GM23248 (cell line): ENCODE measurements at places on chromosomes 5 and 9.

GRCh38 chr5:107254902-107255234, 415.9 kb downstream of the EFNA5 start:
- DNase-seq = no peak

DNA sequence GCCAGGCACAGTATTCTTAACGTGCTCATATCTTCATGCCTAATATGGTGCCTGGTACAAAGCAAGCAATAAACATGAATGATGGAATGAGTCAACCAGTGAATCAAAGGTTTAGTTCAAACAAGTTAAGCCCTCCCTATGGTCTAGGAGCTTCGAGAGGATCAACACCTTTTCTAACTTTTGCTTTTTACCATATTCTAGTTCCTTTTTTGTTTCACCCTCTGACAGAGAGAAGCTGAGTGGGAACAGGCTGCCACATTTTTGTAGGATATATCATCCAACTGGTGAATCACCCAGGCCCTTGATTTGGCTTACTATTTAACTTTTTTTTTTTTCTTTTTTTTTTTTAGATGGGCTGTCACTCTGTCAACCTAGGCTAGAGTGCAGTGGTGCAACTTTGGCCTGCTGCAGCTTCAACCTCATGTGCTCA, 39.3 kb upstream of the TNC start:
- DNase-seq = peak; percentile 88

DNA sequence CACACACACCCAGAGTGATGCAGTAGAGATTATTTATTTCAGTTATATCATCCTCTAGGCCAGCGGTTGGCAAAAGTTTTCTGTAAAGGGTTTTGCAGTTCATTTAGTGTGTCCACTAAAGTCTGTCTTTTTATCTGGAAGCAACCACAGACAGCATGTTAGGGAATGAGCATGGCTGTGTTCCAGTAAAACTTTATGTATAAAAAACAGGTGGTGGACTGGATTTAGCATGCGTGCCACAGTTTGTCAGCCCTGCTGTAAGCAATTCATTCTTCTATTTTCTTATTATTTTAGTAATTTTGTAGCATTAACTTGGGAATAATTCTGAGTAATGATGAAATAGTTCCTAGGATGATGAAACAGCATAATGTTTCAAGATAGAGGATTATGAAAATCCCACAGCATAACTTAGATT, 51.7 kb downstream of the CCNH start:
- peak; percentile 28 for DNase-seq

- no peak for DNase-seq
Measured at GRCh38 chr5:33978306-33978705, 6.2 kb downstream of the SLC45A2 start.

DNA sequence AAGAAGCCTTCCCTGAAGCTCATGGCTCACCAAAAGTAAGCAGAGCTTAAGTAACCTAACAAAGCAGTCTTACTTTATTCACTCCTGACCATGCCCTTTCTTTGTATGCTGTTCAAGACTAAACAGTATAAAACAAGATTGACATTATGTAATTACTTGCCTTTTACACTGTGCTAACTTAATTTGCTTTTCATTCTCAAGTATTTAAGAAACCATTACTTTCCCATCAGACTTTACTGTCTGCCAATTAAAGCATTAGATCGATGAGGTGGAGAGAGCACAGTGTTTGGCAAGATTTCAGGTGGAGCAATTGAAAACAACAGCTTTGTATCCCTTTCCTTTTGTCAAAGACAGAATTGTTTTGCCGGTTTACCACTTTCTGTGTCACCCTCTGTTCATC, 98.2 kb downstream of the RORB start:
- DNase-seq = no peak

- peak; percentile 39 for DNase-seq
Measured at GRCh38 chr9:16727452-16728136, 142.9 kb downstream of the BNC2 start.

DNA sequence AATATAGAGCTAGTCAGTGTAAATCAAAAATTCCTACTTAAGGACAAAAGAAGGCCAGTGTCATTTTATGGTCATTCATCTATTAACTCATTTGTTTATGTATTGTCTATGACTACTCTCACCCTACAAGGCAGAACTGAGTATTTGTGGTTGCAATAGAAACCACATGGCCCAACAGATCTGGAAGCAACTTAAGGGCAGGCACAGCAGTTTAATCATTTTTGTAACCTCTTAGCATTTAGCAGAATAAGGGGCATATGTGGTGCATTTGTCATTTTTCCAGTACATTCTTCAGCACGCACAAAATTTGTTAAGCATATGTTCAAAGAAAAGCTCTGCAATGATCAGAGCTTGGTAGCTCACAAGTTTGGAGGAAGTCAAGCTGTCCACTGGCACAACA, 1.1 kb downstream of the FKBP15 start:
- peak; percentile 72 for DNase-seq

DNA sequence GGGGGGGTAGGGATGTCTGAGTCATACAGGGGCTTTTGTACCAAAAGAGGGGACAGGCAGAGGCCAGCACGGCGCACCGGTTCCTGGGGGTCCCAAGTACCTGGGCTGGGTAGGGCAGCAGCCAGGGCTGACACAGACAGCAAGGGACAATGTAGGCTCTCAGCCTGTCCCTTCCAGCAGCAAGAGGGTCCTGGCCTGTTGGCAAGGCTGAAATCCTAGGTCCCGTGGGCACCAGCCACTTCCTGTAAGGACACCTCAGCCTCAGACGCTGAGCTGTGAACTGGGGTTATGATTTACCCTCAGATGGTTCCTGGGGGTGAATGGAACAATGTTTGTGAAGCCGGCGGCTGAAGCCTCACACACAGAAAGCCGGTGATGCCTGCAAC, 41.3 kb downstream of the NACC2 start:
- no peak for DNase-seq

DNA sequence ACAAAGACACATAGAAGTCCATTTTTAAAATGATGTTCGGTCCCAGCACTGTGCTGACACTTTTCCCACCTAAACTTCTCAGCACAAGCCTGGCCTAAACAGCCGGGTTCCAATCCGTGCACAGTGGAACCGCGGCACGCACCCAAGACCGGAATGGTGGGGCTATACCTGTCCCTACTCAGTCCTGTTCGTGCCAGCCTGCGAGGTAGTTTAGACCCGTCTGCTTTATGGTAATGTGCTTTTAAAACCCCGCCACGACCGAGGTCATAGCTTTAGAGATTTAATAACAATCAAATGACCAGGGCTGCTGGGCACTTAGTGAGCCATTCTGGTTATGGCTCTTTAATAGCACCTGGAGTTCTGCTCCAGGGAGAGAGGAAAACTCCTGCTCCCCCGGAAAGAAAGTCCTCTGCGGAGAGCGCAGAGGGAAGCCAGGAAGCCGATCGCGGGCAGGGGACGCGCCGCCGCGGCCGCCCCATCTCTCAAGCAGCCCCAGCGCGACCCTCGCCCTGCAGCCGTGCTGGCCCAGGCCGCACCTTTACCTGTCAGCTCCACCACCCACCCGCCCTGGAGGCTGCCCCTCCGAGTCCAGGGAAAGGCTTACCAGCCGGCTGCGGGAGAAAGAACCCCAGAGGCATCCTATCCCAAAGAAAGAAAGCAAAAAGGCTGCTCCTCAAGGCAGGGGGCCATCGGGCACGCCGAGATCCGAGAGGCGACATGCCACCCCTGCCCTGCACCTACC, 511 bp downstream of the ARL15 start:
- DNase-seq = peak; percentile 62

DNA sequence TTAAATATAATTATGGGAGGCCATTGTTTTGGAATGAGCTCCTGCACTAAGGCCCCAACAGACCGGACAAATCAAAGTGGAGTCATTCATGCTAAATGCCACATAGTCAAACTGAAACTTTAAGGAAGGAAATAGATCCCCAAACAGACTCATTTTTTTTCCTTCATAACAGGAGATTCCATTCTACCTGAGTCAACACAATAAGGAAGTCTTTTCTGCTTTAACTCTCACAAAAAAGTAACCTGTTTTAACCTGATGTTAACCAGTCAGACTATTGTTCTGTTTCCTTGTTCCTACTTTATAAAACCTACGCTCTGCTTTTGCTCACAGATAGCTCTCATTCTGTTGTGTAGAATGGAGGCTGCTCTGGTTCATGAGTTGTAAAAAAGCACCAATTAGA, 234.9 kb downstream of the YTHDC2 start:
- no peak for DNase-seq

DNA sequence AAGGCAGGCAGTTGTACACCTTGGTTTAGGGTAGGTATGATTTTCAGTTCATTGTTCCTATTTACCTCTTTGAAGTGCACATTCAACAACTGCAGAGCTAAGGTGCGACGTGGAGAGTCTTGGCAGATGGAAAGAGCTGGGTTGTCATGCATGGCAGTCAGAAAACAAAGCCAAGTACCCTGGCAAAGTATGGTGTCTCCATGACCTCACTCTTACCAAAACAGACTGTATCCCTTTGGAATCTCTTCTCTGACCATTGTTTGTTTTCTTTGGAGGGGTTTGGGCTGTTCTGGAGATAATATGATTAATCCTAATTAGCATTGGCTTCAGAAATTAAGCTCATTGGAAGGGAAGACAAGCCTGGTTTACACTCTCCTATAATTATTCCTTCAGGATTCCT, 665.7 kb downstream of the DNAH5 start:
- no peak for DNase-seq

GRCh38 chr9:627336-627970, 214.0 kb upstream of the DMRT1 start:
- no peak for DNase-seq

DNA sequence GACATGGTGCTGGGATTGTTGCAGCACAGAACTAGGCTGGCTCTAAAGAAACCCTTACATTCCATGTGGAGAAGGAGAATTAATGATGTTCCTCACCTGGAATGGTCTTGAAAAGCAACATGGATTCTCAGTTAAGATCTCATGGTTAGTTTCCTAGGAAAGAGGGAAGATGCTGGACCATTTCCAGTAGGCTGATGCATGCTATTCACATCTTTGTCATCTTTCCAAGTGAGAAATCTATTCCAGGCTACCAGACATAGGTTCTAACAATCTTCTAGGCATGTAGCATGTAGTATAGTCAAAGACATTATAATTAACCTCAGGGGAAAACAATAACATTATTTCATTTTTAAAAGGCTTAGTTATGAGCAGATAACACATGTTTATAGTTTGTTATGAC, 44.3 kb downstream of the TMEM252 start:
- no peak for DNase-seq

DNA sequence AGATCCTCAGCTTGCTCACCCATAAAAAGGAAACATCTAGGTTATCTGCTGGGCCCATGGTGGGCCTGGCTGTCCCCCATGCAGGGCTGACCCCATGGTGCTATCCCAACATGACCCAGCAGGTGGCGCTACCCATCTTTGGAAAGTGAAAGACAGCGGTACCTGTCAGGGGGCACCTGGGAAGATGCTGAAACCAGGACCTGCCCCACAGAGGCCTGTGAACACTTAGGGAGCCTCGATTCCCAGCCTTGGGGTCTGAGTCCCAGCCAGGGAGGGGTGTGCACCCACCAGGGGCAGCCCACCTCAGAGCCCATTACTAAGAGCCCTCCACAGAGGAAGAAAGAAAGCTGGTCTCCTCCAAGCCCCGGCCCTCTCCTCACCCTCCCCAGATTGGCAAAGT, 46.6 kb upstream of the IPPK start:
- DNase-seq = peak; percentile 29

DNA sequence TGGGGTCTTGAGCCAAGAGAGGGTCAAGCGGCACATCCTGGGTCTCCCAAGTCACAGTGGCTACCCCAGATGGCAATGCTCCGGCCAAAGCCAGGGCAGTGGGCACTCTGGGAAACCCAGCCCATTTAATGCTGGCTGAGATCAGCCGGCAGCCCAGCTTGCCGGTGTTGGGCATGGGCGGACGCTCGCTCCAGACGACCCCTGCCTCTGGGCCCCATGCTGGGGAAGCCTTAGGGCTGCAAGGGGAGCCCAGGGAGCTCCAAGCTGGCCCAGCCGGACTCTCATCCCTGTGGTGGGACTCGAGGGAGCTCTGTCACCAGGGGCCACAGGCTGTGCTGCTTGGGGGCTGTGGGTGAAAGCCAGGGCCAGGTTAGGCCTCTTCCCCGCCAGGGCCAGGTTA, 5.9 kb upstream of the CARD9 start:
- no peak for DNase-seq

- peak; percentile 28 for DNase-seq
Measured at GRCh38 chr9:91246846-91247245, 114.9 kb downstream of the AUH start.

DNA sequence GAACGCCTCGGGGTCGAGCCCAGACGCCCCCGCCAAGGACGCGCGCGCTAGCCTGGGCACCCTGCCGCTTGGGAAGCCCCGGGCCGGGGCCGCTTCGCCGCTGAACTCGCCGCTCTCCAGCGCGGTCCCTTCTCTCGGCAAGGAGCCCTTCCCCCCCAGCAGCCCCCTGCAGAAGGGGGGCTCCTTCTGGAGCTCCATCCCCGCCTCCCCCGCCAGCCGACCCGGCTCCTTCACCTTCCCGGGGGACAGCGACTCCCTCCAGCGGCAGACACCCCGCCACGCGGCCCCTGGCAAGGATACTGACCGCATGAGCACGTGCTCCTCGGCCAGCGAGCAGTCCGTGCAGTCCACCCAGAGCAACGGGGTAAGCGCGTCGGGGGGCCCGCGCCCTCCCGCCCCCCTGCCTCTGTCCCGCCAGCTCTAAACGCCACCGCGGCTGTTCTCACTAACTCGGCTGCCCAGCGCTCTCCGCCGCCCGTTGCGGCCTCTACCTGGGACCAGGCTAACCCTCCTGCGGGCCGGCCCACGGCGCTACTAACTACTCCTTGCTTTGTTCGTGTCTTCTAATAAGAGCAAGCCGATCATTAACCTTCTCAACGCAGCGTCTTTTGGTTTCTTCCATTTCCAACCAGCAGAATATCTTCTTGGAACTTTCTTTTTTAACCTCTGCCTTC, 93.6 kb upstream of the OTULINL start:
- no peak for DNase-seq

DNA sequence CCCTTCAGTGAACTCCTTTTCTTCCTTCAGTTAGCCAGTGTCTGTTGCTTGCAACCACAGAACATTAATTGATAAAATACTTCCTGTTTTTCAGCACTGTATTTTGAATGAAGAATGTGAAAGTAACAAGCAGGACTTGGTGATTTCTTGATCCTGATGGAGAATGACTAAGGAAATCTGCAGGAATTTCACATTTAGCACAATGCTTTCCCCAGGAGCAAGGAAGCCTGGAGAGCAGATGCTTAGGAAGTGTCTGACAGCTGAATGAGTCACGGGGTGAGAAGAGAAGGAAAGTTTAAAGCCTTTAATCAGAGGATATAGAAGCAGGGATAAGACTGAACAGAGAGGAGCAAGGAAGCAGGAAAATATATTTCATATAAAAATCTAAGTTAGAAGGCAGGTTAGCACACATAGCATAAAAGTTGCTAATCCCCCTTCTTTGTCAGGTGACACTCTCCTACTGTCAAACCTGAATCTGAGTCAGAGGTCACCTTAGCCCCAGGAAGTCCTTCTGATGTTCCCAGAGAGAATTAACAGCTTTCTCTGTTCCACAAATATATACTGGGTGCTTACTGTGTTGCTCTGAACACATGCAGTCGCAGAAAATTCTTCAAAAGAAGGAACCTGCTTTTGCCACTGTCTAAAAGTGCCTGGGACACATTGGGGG, 59.7 kb downstream of the GNA14 start:
- peak; percentile 90 for DNase-seq

GRCh38 chr9:109448223-109448622, 49.9 kb downstream of the PTPN3 start:
- peak; percentile 73 for DNase-seq

- peak; percentile 72 for DNase-seq
Measured at GRCh38 chr9:76810377-76810957, 46.2 kb downstream of the PCA3 start.
